Omental fat pad (tissue), 4 donors: ENCODE measurements at places on chromosomes 16 and 17. TPM values are rescaled to one million over a fixed set of nuclear protein-coding genes. Genes with fewer than 3 reads are reported as not detected.

Gene ITGA2B
- total RNA-seq: 0.82 TPM

GRCh38 chr16:74936902-74937560 lies 47.9 kb downstream of the WDR59 start:
- DNase-seq: no peak

Gene GNGT2
- 2.8 TPM for total RNA-seq

DNA sequence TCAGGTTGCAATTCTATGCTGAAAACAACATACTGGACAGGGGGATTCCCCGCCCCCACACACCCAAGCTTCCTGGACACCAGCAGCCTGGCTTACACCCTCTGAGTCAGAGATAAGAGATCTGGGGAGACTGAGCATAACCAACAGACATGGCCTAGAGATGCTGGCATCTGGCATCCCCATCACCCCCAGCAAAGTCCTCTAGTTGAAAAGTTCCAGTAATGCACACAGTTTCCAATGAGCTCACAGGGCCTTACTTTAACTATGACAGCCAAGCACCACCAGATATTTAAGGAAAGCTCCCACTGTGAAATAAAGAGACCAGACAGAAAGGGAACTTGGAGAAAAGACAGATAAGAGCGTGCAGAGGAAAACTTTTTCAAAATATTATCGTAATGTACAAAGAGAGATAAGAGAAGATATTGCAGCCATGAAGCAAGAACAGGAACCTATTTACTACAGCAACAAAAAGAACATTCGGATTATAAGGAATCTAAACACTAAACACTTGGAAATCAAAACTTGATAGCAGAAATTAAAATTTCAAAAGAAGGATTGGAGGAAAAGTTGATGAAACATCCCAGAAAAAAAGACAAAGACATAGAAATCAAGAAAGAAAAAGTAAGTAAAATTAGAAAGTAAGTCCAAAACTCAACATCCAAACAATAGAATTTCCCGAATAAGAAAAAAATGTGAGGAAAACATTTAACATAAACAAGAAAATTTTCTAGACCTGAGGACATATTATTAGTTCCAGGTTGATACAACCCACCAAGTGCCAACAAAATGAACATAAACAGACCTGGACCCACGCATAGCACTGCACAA lies 17.2 kb upstream of the ALOX15 start:
- DNase-seq: no peak
